Stimulated activated CD8-positive, alpha-beta memory T cell treated with anti-CD3 and anti-CD28 coated beads, Interleukin-2, amount 100 ng/mL, for 48 hours (primary cell): ENCODE measurements at places on chromosomes 7 and 10.

DNA sequence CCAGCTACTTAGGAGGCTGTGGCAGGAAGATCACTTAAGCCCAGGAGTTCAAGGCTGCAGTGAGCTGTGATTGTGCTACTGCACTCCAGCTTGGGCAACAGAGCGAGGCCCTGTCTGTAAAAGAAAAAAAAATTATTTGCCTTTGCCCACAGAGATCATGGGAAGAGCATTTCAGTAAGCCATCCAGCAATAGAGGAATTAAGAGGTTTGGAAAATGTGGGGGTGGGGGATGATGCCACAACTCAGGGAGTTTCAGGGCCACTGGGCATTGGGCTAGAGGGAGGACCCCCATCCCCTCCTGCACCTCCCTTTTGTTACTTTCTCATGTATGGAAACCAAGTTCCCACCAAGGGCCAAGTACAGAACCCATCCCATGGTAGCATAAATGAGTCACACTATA lies 38.4 kb downstream of the SVIL start:
- no peak for DNase-seq

DNA sequence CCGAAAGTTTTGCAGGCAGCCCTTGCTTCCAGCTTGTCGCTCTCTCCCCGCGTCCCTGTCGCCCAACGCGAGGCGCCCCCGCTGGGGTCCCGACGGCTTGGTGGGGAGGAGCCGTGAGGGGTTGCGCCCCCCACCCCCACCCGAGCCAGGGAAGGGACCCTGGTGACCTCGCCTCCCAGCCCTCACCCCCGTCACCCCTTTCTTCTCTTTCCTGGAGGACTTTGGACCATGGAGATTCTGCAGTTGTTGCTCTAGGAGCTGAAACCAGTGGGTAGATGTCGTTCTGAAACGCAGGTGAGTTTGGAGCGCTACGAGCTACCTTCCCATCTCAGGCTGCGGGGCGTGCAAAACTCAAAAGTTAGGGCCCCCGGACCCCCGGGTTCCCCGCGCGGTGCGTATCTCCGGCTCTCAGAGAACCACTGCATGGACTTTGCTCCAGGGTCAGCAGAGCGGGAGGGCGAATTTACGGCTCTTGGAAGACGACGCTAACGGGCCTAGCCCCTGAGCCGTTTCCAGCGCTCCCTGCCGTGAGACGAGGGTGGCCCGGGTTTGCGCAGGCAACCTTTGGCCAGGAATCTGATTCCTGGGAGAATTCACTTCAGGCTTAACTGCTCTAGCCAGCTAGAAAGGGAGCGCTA lies 684 bp upstream of the ATXN7L1 start:
- no peak for DNase-seq

DNA sequence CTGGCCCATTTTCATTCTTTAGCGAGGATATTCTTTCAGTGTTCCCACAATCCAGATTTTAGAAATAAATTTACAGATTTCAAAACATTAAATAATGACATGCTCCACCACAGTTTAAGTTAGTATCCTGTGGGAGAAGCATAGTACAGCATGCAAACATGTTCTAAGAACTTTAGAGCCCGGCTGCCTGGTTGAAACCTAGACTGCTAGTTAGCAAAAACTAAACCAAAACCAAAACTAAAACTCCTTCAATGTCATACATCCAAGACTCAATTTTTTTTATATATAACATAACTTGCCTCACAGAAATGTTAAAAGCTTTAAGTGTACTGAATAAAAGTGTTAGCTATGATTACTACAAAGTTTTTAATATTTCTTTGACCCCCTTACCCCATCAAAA lies 17.0 kb downstream of the TRA2A start:
- DNase-seq, result no peak

- no peak for DNase-seq
Observed at GRCh38 chr7:30226614-30227268, 57.7 kb upstream of the ZNRF2 start.

GRCh38 chr7:32537760-32538159 lies 42.5 kb downstream of the AVL9 start:
- no peak for DNase-seq

GRCh38 chr7:84923348-84923747 lies 263.5 kb downstream of the SEMA3D start:
- no peak for DNase-seq

DNA sequence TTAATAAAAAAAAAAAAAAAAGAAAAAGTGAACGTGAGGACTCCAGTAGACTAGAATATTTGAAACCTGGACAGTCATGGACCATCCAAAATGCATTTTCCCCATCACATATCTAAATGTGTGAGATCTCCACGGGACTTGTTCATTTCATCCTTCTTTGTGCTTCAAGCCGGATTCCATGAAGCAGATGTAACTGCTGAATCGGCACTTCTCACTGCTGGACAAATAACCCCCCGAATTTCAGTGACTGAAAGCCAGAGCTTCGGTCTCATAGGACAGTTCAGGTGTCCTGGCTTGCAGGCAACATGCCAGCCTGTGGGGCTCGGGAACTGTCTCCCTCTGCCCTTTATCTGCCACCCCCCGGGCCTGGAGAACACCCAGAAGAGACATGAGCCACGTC lies 33.3 kb downstream of the RNF32 start:
- no peak for DNase-seq

DNA sequence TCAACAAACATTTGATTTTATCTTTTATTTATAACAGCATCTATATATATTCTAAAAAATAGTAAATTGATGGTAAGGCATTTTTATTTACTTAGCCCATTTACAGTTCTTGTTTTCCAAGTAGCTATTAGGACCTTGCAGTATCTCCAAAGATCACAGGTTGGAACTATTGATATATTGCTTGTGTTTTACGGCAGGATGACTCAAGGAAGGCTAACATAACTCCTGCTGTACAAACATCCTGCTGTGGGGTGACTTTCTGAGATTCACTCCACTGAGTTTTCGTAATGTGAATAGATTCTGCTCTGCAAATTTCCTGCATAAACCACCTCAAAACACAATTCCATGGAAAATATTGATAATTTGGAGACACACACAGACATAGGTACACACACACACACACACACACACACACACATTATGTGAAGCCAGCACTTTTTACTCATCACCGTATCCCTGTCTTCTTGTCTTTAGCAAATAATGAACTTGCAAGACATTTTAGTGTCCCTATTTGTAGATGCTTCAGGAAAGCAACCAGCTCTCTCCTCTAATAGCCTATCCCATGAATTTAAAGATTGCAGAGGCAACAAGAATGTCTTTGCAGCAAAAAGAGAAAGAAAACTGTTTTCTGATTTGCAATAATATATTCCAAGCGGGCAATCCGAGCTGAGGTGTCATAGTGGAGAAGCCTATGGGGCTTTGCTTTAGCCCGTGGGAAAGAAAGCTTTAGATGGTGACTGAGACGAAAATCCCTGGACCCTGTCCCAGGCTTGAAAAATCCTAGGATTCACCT lies 722 bp downstream of the AGR2 start:
- DNase-seq, result no peak

- DNase-seq, result no peak
Observed at GRCh38 chr7:82122275-82122674, 321.3 kb downstream of the CACNA2D1 start.

- DNase-seq, result no peak
Observed at GRCh38 chr7:45897042-45897690, 8.9 kb downstream of the IGFBP1 start.

DNA sequence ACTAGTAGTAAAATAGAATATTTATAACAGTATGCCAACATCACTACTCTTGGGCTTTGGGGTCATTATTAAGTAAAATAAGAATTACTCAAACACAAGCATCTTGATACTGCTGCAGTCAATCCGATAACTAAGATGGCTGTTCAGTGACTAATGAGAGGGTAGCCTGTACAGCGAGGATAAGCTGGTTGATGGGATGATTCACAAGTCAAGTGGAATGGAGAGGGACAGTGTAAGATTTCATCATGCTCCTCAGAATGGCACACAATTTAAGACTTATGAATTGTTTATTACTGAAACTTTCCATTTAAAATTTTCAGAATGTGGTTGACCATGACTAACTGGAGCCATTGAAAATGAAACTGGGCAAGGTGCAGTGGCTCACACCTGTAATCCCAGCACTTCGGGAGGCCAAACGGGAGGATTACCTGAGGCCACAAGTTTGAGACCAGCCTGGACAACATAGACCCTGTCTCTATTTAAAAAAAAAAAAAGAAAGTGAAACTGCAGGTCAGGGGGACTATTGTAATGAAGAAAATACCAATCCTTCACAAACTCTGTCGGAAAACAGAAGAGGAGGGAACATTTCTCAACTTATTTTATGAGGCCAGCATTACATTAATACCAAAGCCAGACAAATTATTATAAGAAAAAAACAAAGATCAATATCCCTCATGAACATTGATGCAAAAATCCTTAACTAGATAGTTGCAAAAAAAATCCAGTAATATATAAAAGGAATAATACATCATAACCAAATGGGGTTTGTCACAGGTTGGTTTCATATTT lies 11.2 kb downstream of the AVL9 start:
- no peak for DNase-seq

GRCh38 chr10:122362031-122362592 lies 12.4 kb upstream of the PLEKHA1 start:
- no peak for DNase-seq

- no peak for DNase-seq
Observed at GRCh38 chr7:155510975-155511701, 35.2 kb downstream of the CNPY1 start.

GRCh38 chr10:6877336-6877721 lies 297.3 kb upstream of the PRKCQ start:
- no peak for DNase-seq

DNA sequence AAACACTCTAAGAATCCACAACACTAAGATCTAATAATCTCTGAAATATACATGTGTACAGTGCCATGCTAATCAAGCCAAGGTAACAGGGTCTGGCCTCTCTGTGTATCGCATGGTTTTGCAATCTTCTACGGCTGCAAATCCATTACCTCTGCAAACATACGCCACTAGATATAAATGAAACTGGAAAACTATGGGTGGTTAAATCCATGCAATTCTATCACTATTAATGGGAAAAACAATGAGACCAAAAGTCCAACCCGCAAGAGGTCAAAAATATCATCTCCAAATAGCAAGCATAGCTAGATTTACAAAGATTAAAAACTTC lies 23.0 kb downstream of the SGCE start:
- DNase-seq, result no peak

DNA sequence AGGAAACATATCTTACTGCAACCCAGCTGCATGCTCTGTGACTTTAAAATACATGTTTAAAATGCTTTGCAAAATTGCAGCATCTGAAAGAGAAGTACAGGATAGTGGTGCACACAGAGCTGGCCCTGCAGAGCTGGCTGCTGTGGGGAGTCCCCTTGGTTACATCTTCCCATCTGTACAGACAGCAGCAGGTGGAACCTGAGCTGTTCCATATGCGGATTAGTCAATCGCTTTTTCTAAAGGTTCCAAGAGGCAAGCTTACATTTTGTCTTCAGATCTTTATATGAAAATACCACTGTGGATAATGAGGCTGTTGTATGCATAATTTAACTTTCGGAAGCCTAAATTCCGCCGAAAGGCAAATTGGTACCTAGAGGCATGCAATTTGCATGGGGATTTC lies 444.1 kb downstream of the NRG3 start:
- no peak for DNase-seq

- peak; percentile 34 for DNase-seq
Observed at GRCh38 chr7:98879198-98879978, 1.1 kb downstream of the TRRAP start.

DNA sequence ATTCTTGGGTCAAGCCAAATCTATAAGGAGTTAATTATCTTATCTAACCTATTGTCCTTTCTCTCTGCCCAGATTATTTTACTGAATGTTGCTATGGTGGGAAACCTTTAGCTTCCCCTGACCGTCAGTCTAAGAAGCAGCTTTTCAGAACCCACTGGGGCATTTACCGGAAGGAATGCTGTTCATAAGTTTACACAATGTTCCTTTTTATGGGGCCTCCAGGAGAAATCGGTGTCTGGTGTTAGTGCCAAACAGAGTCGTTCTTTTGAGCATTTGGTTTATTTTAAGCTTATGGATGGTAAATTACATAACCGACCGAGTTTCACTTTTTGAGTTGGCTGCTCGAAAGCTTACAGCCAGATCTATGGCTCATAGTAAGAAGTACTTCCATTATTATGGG lies 111.9 kb downstream of the CACNB2 start:
- no peak for DNase-seq

DNA sequence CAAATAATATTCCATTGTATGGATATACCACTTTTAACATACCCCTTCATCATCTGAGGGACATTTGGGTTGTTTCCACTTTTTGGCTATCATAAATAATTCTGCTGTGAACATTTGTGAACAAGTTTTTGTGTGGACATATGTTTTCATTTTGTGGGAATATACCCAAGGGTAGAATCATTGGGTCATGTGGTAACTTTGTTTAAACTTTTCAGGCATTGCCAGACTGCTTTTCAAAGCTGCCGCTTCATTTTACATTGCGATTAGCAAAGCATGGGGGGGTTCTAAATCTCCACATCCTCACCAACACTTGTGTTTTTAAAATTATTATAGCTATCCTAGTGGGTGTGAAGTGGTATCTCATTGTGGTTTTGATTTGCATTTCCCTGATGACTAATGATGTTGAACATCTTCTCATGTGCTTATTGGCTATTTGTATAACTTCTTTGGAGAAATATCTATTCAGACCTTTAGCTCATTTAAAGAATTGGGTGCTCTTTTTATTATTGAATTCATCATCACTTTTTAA lies 8.4 kb upstream of the HHEX start:
- no peak for DNase-seq

- DNase-seq, result no peak
Observed at GRCh38 chr10:32982293-32982709, 24.3 kb upstream of the ITGB1 start.

- no peak for DNase-seq
Observed at GRCh38 chr10:98331885-98332284, 63.9 kb upstream of the LOXL4 start.

- no peak for DNase-seq
Observed at GRCh38 chr10:98208925-98209324, 59.1 kb downstream of the LOXL4 start.

DNA sequence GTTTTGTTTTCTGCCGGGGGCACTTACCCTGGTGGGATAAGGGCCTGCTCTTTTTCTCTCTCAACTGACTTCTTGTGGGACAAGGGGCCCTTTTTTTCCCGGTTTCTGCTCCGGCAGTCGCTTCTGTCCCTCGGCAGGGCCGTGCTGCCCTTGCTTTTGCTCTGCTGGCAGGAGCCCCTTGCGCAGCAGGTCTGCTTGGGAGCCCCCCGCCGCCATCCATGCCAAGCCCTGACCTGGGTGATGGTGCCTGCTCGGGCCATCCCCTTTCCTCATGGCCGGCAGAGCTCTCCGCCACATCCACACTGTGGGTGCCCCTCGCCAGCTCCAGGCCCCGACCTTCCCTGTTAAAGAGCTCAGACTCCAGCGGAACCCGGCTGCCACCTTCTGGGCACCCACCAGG lies 47.0 kb upstream of the ZNF32 start:
- DNase-seq, result no peak

GRCh38 chr7:40704172-40704571 lies 569.4 kb downstream of the SUGCT start:
- no peak for DNase-seq

- no peak for DNase-seq
Observed at GRCh38 chr7:106260136-106260561, 24.6 kb downstream of the NAMPT start.

GRCh38 chr7:158267742-158268435 lies 319.7 kb downstream of the PTPRN2 start:
- no peak for DNase-seq
